ENCODE measurements at places on chromosomes 1 and 21. TPM values are rescaled to one million over a fixed set of nuclear protein-coding genes. Genes with fewer than 3 reads are reported as not detected.
A peak's percentile ranks its signal among the peaks of the same experiment; 100 is the strongest.

- DNase-seq, result no peak
Measured at GRCh38 chr1:32060914-32061313, 11.8 kb upstream of the TMEM39B start.

The C1orf167 gene
- total RNA-seq, result not detected

- DNase-seq, result no peak
Measured at GRCh38 chr1:200260597-200261335, 149.1 kb downstream of the ZNF281 start.

DNA sequence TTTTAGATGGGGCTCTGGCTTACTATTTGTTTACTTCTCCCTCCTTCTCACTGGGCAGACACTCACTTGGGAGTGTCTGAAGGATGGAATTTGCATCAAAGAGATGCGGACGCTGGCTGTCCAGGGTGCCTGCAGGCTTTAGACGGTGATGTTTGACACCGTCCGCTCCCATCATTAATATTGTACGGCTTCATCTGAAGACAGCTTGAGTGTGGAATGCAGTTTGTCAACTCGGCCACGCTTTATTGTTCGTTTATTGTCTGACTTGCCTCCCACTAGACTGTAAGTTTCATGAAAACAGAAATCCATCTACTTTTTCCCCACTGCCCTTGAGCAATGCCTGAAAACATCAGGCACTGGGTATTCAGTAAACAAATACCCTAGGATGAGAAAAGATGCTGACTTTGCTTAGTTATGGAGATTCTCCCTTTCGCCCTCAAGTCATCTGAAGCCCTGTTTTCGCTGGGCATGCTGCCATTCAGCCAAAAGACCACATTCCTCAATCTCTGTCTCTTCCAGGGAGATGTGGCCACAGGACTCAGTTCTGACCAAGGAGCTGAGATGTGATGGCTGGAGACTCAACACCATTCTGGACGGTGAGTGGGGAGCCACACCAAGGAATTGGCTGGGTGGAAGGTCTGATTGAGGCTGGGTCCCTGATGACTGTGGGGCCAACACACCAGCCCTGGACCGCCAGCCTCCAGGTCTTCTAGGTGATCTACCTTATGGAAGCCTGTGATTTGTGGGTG is 87.6 kb downstream of the BCAR3 start:
- peak; percentile 43 for DNase-seq

The PTPN7 gene
- total RNA-seq, result not detected

The AGT gene
- 505 TPM for total RNA-seq

DNA sequence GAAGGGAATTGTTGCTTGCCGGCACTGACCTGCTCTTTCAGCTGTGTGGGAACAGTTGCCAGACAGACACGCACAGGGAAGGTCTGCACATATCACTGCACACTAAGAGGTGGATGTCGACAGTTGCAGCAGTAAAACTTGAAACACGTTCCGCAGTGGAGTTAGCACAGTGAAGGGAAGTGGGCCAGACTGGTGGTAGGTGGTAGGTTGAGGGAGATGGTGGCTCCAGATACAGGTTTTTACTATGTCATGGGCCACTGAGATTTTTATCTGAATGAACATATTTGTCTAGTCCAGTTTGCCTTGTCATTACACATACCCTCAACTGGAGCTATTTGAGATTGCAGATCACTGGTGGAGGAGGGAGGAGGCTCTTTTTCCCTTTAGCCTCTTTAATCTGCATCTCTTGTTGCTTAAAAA is 13.5 kb downstream of the MRPS6 start:
- no peak for DNase-seq

- no peak for DNase-seq
Measured at GRCh38 chr1:234881893-234882771, 246.5 kb downstream of the TOMM20 start.

The TDRD5 gene
- total RNA-seq, result not detected
